ENCODE measurements at places on chromosomes 6 and 20.

GRCh38 chr20:1473246-1474220 lies 6.9 kb upstream of the NSFL1C start:
- DNase-seq = no peak

DNA sequence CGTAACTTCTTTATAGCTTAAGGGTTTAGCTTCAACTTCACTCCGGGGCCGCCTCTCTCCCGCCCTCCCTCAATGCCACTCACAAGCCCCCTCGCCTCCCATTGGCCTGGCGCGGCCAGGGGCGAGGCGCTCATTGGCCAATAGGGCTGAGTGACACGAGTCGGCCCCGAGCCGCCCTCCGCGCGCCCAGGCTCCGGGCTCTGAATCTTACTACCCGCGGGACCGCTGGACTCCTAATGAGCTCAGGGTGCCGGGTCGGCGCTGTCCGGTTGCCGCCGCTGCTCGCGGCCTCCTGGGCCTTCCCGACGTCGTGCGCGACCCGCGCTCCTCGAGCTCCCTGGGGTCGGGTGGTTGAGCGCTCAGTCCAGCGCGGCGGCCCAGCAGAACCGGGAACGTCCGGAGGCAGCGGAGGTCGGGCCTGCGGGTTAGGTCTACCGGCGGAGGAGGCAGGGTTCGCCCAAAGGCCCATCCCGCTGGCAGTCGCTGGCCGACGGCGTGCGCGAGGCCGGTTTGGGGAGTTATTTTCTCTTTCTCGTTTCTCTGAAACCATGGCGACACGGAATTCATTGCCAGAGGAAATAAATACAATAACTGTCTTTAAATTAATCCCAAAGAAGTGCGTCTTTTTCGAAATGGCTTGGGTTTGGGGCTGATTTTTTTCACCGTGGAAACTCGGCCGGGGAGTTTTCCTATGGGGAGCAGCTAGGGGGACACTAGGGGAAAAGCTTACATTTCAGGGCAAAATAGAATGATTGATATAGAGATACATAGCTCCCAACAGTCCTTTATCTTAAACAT lies at the start of gene SIM1:
TSS of gene SIM1 (minus strand) at position 19 of the 798 bp plus-strand sequence. CDS start 1,453 bp downstream, outside the sequence.
- DNase-seq = no peak

DNA sequence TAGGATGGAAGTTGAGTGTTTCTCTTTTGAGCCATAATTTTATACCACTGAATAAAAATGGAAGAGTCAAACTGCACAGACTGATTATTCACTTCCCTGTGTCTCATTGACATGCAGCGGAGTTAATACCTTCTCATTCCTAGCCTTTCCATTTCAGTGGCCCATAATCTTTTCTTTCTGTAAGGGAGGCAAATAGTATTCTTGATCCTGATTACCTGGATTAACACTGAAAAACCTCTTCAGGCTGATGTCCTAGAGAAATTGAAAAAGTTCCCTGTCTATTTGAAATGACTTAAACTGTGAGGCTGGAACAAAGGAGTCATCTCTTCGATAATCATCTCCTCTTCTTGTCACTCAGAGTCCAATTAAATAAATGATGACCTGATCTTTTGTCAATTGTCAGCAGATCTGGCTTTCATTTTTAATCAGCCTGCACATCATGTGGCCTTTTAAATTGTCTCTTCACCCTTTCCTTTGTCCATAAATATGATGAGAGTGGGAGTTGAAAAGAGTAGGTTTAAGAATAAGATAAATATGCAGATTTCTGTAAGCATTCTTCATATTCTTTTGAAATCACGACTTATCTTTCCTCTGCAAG lies 713.0 kb downstream of the EPM2A start:
- DNase-seq = no peak

- peak; percentile 29 for DNase-seq
Measured at GRCh38 chr6:26197933-26198721, 110.9 kb downstream of the HFE start.

GRCh38 chr6:89483111-89483720 lies 50.3 kb downstream of the ANKRD6 start:
- no peak for DNase-seq

Data from stimulated activated CD8-positive, alpha-beta memory T cell treated with anti-CD3 and anti-CD28 coated beads, Interleukin-2, amount 100 ng/mL, for 48 hours (primary cell).